Nephron progenitor cell (in vitro differentiated cells): ENCODE measurements at places on chromosomes 3 and 15.

- DNase-seq: no peak
Observed at GRCh38 chr3:125381314-125381713, 6.2 kb upstream of the ZNF148 start.

DNA sequence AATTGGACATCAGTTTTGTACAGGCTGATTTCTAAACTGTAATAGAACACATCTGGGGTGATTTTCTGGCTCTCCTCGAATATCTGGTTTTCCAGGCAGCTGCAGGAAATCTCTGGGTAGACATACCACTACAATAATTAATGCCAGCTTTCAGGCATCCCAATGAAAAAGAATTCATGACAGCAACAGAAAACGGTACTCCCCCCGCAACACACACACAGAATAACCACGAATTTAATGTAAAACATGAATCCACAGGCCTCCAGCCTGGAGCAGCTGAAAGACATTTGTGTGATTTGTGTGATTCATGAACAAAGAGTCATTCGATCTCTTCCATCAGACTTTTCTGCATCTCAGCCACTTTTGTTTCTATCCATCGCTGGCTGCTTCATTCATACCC, 262.2 kb downstream of the MAGI1 start:
- no peak for DNase-seq

- peak; percentile 29 for DNase-seq
Observed at GRCh38 chr15:44535523-44536301, 1.2 kb upstream of the EIF3J start.

DNA sequence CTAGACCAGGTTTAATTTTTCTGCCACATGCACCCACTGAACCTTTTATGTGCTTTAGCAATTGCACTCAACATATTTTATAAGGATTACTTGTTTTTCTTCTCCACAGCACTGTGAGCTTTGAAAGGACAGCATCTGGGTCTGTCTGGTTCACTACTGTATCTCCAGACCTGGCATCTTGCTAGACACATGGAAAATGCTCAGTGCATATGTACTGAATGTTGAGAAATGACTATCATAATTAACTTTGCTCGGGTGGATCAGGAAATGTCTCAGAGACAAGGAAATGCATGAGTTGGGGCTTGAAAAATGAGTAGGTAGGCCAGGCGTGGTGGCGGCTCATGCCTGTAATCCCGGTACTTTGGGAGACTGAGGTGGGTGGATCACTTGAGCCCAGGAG, 40.2 kb downstream of the DOCK3 start:
- DNase-seq: no peak

DNA sequence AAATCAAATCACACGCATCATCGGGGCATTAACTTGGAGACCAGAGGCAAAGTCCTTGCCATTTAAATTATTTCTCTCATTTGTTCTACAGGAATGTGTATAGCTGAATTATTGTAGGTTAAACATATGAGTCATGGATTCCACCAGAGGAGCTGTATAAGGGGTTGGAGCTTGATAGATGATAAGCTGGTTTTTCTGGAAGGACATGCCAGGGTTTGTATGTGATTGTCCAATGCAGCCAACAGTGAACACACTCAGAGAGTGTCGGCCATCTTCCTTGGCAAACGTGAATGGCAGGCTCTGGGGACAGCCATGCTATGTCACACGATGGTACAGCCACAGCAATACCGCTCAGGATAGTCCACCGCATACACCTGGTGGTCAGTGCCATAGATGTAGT, 25.1 kb downstream of the SSUH2 start:
- DNase-seq: no peak

DNA sequence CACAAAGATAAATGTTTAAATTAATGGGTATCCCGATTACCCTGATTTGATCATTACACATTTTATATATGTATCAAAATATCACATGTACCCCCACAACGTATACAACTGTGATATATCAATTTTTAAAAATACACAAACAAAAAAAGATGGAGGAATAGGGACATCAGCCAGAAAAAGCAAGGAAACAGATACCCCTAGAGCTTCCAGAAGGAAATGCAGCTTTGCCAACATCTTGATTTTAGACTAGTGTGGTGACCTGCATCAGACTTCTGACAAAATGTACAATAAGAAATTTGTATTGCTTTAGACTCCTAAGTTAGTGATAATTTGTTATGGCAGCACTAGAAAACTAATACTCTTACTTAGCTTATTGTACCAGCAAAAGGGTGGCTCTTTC, 483.8 kb downstream of the TUSC7 start:
- no peak for DNase-seq

DNA sequence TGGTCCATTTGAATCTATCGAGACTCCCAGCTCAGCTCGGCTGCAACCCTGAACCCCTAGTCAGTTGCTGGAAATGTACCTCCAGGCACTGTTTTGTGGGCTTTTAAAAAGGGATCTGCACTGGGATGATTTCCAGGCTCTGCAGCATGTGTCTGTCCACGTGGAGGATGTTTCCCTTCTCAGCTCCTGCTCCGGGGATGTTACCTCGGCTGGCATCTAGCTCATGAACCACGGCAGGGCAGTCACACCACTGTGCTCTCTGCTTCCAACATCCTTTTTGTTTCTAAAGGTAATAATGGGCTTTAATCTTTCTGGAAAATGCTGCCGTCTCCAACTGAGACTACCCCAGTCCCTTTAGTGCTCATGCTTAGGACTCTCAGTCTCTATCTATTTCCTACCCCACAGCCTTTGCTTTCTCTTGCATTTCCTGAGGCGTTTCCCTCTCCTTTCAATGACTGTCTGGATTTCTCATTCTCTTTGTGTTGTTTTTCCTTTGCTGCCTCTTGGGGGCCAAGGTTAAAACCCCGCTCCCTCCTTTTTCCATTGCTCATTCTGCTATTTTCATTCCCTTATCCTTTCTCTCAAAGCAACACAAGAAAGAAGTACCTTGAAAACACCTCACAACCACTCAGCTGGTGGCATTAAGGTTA, 42.9 kb upstream of the AKAP13 start:
- no peak for DNase-seq

DNA sequence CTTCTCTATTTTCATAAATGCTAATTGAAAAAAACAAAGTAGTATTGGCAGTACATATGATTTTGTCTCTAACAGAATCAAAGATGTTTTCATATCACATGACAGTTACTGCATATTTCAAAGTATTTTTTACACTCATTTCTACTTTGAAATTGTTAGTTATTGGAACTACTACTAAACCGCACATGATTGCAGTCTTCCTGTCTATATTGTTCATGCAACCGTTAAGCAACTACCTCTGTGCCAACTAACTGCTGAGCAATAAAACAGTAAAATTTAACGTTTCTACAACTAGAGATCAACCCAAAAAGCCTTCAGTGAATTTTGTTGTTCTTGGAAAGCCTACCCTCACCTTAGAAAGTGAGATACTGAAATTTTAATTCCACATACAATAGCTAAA, 64.2 kb downstream of the DMXL2 start:
- no peak for DNase-seq

DNA sequence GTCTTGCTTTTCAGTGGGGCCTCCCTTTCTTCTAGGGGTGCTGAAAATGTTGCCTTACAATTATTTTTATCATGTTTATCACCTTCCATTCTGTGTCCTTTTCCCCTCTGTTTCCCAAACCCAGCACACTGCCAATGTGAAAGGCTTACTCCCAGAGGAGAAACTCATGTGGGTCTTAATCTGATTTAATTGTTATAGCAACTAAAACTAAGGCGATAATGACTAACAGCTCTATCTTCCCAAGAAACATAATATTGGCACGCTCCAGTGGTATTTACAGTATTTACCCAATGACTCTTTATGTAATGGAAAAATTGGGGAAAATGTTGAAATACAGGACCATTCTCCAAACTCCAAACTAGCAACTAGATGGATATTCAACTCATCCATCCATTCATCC, 58.4 kb downstream of the MESD start:
- no peak for DNase-seq

GRCh38 chr15:76976572-76977270, 18.2 kb upstream of the PSTPIP1 start:
- DNase-seq: no peak

DNA sequence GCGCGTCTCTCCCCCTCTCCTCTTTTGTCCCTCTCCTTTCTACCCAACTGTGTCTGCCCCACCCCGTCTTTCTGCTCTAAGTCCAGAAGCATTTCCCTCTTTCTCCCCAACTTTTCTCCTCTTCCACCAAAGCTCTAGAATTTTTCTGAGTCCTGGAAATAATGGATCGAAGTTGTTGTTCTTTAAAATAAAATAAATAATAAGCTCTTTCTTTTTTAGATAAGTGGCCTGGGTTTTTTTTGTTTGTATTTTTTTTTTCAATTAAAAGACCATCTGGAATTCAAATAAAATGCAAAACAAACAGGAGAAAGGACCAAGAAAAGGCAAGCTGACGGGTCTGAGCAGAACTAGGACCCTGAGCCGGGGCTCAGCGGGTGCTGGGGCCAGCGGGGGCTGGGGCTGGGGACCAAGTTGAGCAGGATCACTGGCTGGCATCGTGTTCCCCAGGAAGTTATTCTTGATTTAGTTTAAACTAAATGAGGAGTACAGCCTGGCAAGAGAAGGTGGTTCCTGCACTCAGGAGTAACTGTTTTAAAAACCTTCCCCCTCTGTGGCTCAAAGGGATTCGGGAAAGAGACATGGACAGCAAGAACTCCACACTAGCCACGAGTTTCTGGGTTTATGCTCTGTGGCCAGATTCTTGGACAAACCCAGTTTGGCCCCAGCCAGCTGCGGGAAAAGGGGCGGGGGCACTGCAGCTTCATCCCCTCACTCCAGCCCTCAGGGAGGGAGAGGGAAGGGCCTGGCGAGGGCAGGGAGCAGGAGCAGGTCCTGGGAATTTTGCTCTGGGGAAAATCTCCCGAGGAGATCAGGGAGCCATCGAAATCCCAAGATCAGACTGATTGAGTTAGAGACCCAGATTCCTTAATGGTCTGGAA, 8.4 kb downstream of the GATA2 start:
- no peak for DNase-seq

DNA sequence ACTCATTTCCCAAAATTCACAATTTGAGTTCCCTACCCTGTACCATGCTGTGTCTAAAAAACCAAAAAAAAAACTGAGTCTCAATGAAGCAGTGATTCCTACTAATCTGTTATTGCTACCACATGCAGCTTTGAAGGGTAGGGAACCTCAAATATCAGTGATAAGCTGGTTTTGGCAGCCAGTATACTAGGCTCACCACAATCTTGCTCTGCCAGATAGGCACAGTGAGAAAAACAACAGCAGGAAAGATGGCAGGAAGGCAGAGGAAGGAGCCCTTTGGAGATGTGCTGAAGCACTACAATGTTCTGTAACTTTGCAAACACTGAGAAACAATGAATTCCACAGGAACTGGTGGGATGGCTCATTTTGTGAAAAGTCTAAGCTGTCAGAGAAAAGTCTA, 96.9 kb upstream of the UBP1 start:
- no peak for DNase-seq

- no peak for DNase-seq
Observed at GRCh38 chr3:110928016-110928662, 143.5 kb upstream of the NECTIN3 start.

DNA sequence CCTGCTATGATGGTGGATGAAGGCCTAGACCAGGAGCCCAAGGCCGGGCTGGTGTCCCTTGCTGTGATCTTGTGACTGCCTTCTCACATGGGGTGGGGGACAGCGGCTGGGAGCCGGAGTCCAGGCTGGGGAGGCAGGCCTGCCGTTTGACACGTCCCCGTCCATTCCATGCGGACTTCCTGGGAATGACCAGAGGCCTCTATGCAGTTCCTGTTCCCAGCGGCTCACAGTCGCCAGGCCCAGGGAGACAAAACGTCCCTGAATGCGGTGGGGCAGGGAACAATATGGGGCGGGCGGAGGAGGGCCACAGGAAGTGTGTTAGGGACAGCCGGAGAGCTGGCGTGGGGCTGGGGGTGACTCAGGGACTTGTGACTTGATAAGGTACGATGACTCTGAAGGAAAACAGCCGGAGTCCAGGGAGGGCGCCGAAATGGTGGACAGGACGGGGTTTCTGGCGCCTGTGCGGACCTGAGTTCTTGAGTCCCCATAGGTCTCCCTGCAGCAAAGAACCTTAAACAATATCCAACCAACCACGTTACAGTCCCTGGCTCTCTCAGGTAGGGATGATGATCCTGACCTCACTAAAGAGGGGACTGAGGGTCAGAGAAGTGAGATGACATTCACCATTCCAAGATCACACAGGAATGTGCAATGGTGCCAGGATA, 40.5 kb upstream of the SMAD6 start:
- DNase-seq: no peak

DNA sequence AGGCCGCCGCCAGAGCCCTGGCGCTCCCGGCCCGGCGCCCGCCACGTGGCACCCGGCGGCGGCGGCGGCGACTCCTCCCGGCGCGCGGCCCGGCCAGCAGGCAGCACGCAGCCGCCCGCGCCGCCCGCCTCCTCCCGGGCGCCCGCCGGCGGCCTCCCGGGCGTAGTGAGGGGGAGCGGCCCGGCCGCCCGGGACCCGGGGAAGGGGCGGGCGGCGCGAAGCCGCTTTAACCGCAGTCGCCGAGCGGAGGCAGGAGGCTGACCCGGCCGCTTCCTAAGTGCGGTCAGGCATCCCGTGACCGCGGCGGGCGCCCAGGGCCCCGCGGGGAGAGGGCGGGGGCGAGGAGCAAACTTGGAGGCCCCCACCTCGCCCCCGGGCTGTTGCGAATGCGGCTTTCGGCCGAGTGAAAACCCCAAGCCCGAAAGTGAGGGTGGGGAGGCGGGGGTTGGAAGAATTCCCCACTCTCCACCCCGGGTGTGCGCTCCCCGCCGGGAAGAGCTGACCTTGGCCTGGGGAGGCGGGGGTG, 1.7 kb upstream of the HES1 start:
- no peak for DNase-seq

- DNase-seq: no peak
Observed at GRCh38 chr3:13544293-13544831, 4.6 kb upstream of the FBLN2 start.

- no peak for DNase-seq
Observed at GRCh38 chr3:10764259-10765051, 51.6 kb upstream of the SLC6A11 start.

DNA sequence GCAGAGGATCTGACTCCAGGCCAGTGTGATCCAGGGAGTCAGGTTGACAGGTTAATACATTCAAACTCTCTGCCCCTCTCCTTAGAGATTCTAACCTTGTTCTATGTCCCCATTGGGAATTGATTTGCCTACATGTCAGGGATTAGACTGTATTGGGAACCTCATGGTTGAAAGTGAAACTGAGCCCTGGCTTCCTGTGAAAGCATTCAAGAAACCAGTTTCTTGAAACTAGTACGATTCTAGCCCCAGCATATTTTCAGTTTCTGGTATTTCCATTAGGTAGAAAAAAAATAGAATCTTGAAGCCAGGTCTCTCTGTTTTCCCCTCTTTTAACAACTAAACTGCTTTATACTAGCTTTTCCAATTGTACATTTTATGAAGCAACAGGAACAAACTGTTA, 140.4 kb upstream of the ABI3BP start:
- no peak for DNase-seq

- no peak for DNase-seq
Observed at GRCh38 chr3:195893044-195893395, 15.3 kb downstream of the TNK2 start.

- DNase-seq: no peak
Observed at GRCh38 chr3:126781889-126782491, 78.0 kb downstream of the CHCHD6 start.

GRCh38 chr15:68224546-68225250, 4.8 kb downstream of the CLN6 start:
- no peak for DNase-seq
